ENCODE measurements at places on chromosomes 5 and 9.

GRCh38 chr9:6956879-6957278, 199.1 kb downstream of the KDM4C start:
- no peak for DNase-seq

DNA sequence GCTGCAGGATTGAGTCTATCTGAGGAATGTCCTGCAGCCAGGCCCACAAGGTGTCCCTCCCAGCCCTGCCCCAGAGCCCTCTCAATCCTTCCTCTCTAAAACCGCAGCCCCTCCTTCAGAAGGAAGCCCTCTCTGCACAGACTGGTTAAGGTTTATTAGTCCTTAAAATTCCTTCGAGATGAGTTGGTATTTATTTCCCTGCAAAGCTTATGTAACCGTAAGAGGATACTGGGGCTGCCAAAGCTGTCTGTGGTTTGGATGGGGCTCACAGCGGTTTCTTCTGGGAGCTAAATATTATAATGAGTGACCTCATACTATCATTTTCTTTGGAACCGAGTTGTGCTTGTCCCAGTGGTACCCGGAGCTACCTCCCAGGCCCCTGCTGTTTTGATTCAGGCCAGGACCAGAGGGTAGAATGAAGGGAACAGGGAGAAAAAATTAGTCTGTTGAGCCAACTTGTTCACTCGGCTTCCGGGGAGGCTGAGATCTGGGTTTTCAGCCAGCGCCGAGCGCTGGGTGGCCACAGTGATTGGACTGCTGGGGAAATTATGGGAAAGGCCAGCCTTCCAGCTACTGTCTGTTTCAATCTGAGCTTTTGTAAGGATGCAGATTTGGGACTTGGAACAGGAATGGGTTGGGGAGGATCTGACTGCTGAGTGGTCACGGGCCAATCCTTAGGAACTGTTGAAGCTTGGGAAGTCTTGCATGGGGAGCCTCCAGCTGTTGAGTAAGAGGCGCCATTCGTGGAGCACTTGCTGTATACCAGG, 107.5 kb downstream of the NDFIP1 start:
- DNase-seq = peak; percentile 65

GRCh38 chr9:136329211-136329627, 1.9 kb downstream of the GPSM1 start:
- no peak for DNase-seq

DNA sequence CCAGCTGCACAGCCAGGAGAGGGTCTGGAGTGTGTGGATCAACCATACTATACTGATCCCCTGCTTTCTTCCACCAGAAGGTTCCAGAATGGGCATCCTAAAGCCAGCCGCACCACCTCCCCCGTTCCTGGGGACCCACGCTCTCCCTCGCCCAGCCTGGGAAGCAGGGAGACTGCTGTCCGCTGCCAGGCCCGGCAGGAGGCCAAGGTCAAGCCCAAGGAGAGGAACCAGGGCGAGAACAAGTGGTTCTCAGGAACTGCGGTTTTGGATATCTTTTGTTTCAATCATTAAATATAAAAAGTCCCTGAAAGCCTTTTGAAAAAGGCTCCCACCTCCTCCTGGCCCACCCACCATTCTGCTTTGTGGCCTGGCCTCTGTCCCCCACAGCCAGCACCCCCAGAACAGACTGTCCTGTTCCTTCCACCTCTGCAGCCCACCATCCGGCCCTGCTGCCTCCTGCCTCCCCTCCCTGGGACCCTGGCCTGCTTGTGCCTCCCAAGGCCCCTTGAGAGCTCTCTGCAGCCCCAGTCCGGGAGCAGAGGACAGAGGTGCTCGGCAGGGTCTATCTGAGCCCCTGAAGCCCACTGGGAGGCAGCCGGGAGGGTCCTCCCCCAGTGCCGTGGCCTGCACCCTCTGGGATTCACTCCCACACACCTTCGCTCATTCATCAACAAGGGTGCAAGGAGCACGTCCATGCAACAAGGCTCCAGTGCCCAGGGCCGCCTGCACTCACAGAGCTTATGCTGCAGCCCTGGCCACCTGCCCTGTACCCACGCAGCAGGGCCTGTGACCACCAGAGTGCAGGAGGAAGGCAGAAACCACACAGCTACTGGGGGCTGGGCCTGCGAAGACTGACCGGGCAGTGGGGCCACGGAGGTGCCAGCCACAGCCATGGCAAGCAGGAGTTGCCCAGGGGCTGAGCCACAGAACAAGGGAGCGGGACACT, 614 bp upstream of the LCN6 start:
- no peak for DNase-seq

- DNase-seq = no peak
Measured at GRCh38 chr5:163963881-163964280, 458.5 kb downstream of the MAT2B start.

- no peak for DNase-seq
Measured at GRCh38 chr5:151580858-151581257, 10.3 kb downstream of the FAT2 start.

Measured in A549 (cell line).